Trophoblast cell (in vitro differentiated cells and primary cell): ENCODE measurements at places on chromosomes 12 and 14.

- no peak for DNase-seq
Observed at GRCh38 chr12:46722394-46723185, 103.2 kb downstream of the SLC38A4 start.

DNA sequence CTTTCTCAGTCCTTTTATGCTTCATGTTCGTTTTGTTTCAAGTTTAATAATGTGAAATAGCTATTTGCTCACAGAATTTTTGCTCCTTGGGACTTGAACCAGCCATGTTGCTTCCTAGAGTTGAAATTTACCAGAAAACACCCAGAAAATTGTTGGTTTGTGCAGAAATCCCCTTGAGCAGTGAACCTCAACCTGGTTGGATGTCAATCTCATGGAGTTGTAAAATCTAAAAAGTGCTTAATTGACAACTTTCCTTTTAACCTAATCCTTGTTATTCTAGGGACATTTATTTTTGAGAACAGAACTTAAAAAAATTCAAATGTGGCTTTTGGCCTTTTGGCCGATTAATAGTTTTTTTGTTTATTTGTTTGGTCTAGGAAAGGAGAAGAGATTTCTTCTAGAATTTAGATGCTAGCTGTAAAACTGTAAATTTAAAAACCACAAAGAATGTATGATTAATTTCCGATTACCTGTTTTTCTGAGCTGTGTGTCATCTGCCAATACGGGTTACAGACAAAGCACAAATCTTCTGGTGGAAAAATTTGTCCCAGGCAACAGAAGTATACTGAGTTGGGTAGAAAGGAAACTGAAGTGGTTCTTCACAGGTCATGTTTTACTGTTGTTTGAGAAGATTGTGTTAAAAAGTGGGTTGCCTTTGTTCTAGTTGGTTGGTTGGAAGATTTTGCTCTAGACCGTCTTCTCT, 154.4 kb downstream of the FUT8 start:
- no peak for DNase-seq

DNA sequence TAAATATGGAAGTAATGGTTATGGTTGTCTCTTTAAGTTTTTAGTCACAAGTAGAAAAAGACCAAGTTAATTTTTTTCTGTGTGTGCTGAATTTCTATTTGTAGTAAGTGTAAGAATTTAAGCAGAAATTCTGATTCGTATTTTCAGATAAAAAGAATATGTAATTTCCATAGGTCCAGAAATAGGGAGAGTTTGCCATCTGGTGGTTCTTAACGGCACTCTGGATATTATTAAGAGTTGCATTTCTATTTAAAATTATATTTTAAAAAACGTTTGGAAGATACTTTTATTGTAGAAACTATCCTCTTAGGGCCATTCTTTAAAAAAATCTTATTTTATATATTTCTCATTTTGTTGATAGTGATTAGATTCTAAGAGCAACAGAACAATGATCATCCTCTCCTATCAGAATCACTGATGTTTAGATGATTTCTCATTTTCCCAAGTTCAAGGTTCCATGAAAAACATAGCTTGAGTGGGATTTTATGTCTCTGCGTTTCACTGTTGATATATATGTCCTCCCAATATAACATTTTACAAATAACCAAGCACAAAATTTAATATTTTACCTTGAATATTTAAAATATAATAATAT, 88.3 kb downstream of the LRRK2 start:
- DNase-seq = peak; percentile 30

DNA sequence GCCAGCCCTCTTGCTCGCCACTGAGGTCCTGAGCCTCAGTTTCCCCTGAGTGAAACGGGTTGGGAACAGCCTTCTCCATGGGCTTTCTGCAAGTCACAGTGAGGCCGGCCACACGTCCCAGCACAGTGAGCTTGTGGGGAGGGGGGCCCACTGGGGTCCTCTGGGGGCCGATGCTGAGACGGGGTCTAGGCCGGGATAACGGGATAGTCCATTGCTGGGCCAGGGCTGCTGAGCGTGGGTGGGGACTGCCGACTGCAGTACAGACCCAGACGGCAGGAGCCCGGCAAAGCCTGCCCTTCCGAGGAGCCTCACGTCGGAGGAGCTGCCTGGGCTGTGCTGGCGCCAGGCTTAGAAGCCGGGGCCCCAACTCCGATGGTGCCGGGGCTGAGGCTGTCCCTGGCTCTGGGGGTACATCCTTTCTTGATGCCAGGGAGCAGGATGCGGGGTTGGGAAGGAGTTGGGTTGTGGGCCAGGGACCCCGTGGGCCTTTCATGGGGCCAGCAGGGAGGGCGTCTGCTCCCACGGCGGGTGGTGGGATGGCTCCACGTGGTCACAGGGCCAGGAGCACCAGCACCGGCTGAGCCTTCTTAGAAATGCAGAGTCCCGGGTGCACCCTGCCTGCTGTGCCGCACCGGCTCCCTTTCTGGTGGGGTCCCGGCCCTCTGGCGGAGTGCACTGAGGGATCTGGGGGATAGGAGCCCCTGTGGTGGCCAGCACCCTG, 24.2 kb downstream of the NOC4L start:
- no peak for DNase-seq

GRCh38 chr14:103071544-103072251, 12.3 kb upstream of the LBHD2 start:
- peak; percentile 95 for DNase-seq

DNA sequence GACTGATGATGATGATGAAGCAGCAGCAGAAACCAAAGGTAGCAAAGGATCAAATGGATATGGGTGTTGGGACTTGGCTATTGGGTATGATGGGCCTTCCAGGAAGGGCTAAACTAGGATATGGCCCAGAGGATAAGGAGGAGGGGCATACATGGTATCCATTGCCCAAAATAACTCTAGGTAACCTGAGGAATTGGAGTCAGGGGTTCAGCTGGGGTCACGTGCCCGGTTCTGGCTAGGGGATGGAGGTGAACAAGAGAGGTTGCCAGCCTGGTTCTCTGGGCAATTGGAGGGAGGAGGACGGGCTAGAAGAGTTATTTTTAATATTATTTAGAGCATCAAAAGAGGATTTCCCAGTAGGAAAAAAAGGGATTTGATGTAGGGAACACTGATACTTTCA, 2.7 kb upstream of the ANKRD52 start:
- no peak for DNase-seq

GRCh38 chr14:89616852-89617341, 199.9 kb upstream of the FOXN3 start:
- DNase-seq = peak; percentile 74

DNA sequence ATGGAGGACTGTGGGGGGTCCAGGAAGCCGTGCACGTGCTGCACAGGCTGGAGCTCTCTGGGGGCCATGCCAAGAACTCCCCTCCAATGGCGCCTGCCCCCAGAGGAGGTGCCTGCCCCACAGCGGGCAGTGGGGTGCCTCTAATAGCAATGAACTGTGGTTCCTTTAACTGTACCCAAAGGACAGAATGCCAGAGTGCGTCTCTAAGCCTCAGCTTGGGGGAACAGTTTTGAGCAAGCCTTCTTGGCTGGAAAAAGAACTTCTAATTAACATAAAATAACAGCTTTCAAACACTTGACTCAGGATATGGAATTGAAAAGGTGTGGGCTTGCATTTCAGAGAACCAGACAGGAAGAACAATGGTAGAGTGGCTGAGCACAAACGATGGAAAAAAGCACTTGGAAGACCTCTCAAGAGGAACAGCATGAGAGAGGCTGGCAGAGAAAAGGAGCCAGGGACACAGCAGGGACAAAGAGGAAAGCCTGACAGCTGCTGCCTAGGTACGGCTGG, 195.6 kb downstream of the TTC7B start:
- DNase-seq = no peak

DNA sequence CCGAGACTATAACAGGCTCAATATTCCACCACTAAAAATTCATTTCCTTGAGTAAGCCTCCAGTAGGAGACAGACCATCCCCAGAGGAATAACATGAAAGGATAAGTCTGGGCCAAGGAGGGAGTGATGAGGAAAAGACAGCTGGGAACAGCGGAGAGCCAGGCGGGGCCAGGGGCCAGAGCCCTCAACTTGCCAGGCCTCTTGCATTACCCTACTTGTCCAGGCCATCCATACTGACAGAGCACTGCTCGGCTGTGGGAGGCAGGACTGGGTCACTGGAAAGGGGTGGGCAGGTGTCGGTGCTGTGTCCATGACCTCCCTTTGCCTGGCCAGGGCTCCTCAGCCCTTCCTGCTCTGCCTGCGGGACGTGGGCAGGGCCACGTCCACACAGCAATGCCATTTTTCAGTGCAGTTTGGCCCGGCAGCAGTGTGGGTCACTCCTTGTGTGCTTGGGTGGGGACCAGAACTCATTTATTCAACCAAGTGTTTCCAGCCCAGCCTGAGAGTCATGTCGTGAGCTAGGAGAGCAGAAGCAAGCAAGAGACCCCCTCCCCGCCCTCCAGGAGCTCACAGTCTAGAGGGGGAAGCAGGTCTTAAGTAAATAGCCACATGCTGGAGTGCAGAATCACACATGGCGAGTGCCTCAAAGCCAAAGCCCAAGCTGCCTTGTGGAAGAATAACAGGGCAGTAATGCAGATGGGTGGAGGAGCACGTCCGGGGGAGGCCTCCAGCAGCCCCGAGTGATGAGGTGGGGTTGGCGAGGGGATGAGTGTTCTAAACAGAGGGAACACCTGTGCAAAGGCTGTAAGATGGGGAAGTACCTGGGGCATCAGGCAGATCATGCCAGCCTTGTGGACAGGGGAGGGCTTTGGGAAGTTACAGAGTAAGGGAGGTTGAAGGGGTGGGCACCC, 8.9 kb upstream of the FAIM2 start:
- DNase-seq = no peak
